ENCODE measurements at places on chromosomes 7 and 10. TPM values are rescaled to one million over a fixed set of nuclear protein-coding genes. Genes with fewer than 3 reads are reported as not detected.

SPDYE2B gene
- not detected for total RNA-seq

DNA sequence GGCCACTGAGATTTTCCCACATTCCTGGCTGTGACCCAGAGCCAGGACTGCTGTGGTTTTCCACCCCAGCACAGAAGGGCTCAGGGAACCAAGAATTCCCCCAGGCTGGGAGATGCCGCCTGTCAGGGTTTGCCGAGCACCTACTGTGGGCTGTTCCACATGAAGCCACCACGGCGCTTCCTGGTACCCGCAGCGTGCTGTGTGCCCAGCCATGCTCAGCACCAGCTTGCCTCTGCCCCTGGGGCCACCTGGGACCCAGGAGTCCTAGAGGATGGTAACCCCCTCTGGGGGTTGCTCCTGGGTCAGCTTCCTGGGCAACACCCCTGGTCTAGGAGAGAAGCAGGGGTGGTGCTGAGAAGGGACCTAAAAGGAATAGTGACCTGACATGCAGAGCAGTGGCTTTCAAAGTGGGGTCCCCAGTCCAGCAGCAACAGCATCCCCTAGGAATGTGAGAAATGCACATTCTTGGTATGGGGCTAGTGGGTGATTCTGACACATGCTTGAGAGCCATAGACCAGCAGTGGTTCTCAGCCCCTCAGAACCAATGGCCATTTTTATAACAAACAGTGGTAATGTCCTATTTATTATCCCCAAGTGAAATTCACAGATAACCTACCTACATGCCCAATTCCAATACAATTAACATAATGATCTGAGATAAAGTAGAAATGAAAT lies 53.4 kb downstream of the TSPAN15 start:
- no peak for DNase-seq

DNA sequence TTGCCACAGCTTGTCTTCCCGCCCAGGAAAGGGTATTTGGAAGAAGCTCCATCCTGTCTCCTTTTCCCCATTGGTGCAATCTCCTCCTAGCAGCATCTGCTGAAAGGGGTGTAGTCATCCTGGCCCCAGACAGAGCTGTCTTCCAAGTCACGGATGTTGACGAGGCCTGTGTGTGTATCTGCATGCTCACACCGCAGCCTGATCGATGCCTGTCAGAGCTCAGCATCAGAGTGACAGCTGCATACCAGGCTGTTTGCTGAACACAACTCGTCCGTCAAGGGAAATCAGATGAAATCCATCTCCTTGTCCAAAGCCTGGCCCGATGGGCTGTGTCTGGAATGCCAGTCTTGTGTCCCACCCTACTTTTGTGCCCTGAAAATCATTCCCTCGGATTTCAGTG lies 21.2 kb upstream of the LRRC4 start:
- no peak for DNase-seq

GRCh38 chr10:70324339-70324861 lies 40.6 kb upstream of the NPFFR1 start:
- DNase-seq, result peak; percentile 60

DNA sequence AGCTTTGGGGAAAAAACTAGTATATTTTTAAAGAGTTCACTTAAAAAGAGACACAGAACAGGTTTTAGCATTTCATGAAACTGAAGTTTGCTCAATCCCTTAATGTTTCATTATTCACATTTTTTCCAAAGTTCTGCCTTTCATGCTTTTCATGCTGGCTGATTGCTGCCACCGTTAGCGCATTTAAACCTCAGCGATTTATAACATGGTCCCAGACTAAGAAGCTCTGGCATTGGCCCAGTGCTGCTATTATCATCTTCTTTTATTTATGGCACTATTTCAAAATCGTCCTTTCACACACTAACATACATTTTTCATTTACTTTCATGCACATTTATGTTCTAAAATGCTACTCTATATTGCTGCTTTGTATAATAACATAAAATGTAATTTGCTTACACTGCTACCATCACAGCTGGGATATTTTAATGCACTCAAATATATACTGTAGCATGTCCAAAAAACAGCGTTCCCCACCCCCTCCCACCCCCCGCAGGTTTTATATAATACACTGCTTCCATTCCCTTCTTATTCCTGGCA lies 141.9 kb downstream of the MPP7 start:
- DNase-seq, result no peak
